ENCODE measurements at places on chromosomes 11 and 22.
A peak's percentile ranks its signal among the peaks of the same experiment; 100 is the strongest.

- DNase-seq: no peak
Measured at GRCh38 chr11:69744435-69744834, 30.7 kb downstream of the FGF4 start.

GRCh38 chr11:127027000-127027399 lies 26.4 kb upstream of the KIRREL3 start:
- DNase-seq: no peak

DNA sequence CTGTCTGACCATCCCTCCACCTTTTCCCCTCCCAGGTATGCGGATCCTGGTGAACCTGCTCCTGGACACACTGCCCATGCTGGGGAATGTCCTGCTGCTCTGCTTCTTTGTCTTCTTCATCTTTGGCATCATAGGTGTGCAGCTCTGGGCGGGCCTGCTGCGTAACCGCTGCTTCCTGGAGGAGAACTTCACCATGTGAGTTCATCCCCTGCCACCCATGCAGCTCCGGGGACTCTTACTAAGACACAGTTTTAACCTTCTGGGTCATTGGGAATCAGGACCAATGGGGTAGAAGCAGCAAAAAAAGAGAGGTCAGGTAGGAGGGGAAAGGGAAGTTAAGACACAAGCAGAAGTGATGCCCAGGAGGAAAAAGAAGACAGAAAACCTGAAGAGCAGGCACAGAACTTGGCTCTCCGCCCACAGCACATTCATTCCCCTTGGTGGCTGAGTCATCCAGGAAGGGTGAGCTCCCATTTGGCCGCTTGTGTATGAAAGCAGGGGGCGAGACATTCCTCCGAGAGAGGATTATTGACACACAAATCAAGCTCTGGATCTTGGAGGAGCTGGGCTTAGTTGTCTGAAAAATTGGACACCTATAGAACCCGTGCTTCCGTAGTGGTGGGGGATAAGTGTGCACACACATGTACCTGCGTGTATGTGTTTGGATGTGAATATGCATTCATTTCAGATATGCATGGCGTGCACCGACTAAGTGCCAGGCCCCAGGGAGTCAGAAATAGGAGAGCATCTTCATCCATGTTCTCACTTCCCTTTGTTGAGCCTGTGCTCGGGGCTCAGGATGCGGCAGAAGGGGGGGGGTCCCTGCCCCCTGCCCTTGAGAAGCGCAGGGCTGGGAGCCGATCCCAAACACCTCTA lies 64.2 kb downstream of the CACNA1I start:
- DNase-seq: peak; percentile 72

DNA sequence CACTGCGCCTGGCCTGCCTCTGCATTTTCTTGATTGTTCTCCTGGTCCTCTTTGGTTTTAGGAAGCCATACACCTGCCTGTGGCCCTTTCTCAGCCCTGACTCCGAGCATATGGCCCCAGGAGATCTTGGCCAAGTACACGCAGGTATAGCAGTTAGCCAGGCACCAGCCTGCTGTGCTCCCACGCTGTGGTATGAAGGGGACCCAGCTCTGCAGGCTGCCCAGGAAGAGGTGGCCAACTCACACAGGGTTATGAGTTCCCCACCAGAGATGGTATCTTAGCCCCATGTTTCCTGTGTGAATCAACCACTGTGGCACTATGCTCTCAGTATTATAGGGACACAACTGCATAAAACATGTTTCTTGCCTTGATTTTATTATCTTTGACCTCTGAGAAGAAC lies 31.1 kb downstream of the SGSM3 start:
- DNase-seq: no peak

- peak; percentile 78 for DNase-seq
Measured at GRCh38 chr11:35483131-35483820, 42.1 kb downstream of the PAMR1 start.

GRCh38 chr22:44918925-44919392 lies 90.8 kb downstream of the PHF21B start:
- no peak for DNase-seq

DNA sequence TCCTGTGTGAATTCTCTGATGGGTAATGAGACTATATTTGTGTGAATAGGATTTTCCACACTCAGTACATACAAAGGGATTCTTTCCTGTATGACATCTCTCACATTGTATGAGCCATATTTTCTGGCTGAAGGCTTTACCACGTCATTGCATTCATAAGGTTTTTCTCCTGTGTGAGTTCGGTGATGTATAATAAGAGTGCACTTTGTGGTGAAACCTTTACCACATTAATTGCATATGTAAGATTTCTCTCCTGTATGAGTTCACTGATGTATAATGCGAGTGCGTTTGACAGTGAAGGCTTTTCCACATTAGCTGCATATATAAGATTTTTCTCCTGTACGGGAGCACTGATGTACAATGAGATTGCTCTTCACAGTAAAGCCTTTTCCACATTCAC lies 455.4 kb upstream of the CNTN5 start:
- no peak for DNase-seq

GRCh38 chr11:119532551-119532950 lies 109.6 kb upstream of the THY1 start:
- no peak for DNase-seq

DNA sequence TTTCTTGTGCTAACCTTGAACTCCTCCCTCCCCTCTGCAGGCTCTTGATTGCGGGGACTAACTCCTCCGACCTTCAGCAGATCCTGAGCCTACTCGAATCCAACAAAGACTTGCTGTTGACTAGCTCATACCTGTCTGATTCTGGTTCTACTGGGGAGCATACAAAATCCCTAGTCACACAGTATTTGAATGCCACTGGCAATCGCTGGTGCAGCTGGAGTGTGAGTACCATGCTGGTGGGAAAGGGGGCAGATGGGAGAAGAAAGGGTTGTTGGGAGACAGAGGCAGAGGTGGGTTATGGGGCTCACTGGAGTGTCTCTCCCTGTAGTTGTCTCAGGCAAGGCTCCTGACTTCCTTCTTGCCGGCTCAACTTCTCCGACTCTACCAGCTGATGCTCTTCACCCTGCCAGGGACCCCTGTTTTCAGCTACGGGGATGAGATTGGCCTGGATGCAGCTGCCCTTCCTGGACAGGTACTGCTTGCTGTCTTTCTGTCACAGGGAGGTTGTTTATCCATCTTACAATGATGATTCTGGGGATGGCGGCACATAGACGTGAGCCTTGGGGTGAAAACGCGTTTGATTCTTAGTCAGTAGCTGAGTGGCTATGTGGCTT lies 4.5 kb downstream of the SLC3A2 start:
- no peak for DNase-seq

GRCh38 chr22:24706732-24707469 lies 67.6 kb downstream of the PIWIL3 start:
- no peak for DNase-seq

GRCh38 chr11:108032800-108033199 lies 24.1 kb downstream of the CUL5 start:
- no peak for DNase-seq

DNA sequence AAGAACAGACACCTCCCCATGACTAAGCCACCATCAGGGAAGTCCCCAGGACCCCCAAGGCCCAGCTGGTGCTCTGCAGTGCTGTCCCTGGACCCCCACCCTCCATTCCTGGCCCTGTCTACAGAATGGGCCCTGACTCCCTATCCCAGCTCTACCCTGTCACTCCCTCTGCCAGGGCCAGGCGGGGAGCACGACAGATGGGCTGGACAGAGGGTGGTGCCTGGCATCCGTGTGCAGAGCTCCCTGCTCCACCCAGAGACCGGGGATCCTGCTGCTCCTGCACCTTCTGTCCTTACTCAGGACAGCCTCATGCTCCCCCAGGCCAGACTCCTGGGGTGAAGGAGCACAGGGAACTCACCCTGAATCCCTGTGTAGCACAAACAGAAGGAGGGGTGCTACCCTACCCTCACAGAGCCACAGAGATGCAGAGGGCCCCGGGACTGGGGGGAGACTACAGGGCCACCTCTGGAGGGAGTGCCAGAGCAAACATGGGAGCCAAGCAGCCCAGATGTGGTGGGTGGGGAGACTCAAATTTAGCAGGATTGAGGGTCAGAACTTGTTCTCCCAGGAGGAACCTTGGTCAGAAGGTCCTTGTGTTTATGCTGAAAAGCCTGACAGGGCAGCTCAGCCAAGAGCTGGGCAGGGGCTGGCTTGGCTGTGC lies 2.0 kb downstream of the ARVCF start:
- no peak for DNase-seq

GRCh38 chr22:20196094-20196842 lies 45.4 kb upstream of the CCDC188 start:
- no peak for DNase-seq

DNA sequence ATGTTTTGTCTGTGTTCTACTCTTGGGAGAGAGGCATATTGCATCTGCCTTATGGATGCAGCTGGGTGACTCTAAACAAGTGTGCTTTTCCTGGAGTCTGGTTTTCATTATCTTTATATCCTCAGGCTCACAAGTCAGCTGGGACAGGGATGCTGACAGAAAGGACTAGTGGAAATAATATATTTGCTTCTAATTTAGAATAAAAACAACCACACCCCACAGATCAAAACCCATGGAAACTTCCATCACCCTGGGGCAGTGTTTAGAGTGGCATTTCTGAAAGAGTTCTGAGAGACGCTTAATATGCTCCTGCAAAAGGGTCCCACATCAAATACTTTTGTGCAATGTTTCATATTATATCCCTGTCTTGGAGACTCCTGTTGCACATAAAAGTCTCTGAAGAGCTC lies 20.8 kb downstream of the KCNE3 start:
- DNase-seq: no peak

DNA sequence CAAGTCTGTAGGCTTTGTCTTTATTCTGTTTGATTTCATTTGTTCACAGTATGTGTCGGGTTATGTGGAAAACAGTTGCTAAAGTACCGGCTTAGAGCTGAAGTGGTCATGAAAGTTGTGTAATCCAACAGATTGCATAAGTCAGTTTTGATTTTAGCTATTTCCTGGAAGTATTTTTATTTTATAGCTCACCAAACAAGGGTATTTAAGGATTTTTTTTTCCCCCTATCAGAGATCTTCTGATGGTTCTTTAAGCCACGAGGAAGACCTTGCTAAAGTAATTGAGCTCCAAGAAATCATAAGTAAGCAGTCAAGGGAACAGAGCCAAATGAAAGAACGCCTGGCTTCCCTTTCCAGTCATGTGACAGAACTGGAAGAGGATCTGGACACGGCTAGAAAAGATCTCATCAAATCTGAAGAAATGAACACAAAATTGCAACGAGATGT lies 55.9 kb downstream of the PPFIA1 start:
- DNase-seq: peak; percentile 17

GRCh38 chr11:64357446-64357845 lies 1.5 kb upstream of the RPS6KA4 start:
- no peak for DNase-seq

GRCh38 chr22:28978158-28978557 lies 83.5 kb downstream of the C22orf31 start:
- no peak for DNase-seq

GRCh38 chr11:115456019-115456418 lies 48.2 kb downstream of the CADM1 start:
- no peak for DNase-seq

- DNase-seq: peak; percentile 25
Measured at GRCh38 chr11:127345819-127346459, 345.4 kb upstream of the KIRREL3 start.

GRCh38 chr11:63892228-63892627 lies 24.7 kb downstream of the RCOR2 start:
- peak; percentile 24 for DNase-seq

- peak; percentile 69 for DNase-seq
Measured at GRCh38 chr11:122791836-122792235, 46.5 kb upstream of the CRTAM start.

- DNase-seq: no peak
Measured at GRCh38 chr11:95277868-95278267, 46.9 kb upstream of the SESN3 start.

GRCh38 chr11:11841116-11841722 lies 553 bp upstream of the USP47 start:
- DNase-seq: no peak

GRCh38 chr11:8870411-8871170 lies 40.4 kb upstream of the AKIP1 start:
- DNase-seq: peak; percentile 50

GRCh38 chr11:135019899-135020298 lies 607.9 kb upstream of the B3GAT1 start:
- no peak for DNase-seq

- DNase-seq: no peak
Measured at GRCh38 chr11:2870969-2871680, 14.4 kb downstream of the CDKN1C start.

DNA sequence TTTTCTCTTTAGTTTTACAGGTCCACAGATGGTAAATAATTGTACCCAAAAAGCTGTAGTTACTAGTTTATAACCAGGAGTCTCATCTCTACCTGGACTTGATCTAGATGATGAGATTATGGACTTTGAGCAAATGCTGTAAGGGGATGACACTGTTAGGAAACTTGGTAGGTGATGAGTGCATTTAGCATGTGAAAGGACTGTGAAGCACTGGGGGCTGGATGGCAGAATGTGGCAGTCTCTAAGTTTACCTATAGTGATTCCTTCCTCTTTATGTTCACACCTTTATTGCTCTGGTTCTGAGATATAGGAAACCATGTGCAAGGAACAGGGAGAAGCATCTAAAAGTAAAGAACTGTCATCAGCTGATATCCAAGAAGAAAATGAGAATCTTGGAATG lies 230.7 kb upstream of the CHORDC1 start:
- DNase-seq: no peak

DNA sequence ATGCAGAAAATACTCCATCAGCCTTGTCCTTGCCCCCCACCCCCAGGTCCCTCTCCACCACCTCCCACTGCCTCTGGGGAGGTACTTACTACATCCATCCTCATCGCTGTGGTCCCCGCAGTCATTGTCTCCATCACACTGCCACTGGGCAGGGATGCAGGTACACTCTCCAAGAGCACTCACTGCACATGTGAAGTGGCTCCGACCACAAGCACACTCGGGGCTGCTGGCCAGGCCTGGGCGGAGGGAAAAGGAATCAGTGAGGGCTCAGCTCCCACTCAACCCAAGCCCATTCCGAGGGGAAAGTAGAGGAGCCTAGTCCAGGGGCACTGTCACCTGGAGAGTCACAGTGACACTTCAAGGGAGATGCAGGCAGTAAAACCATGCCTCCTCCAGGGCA lies 15.7 kb downstream of the LRP4 start:
- DNase-seq: no peak

Data from HFFc6 (cell line).